Fibroblast of skin of scalp (primary cell): ENCODE measurements at places on chromosomes 11 and 22.

- peak; percentile 96 for DNase-seq
Observed at GRCh38 chr11:115504276-115505158, at the start of gene CADM1. CADM1 (minus strand) TSS chr11:115504415.

GRCh38 chr11:95387325-95387724 is 156.3 kb upstream of the SESN3 start:
- DNase-seq: no peak

- no peak for DNase-seq
Observed at GRCh38 chr11:47955061-47955755, 25.2 kb upstream of the PTPRJ start.

GRCh38 chr22:46612341-46612903 is 7.8 kb upstream of the GRAMD4 start:
- DNase-seq: no peak

DNA sequence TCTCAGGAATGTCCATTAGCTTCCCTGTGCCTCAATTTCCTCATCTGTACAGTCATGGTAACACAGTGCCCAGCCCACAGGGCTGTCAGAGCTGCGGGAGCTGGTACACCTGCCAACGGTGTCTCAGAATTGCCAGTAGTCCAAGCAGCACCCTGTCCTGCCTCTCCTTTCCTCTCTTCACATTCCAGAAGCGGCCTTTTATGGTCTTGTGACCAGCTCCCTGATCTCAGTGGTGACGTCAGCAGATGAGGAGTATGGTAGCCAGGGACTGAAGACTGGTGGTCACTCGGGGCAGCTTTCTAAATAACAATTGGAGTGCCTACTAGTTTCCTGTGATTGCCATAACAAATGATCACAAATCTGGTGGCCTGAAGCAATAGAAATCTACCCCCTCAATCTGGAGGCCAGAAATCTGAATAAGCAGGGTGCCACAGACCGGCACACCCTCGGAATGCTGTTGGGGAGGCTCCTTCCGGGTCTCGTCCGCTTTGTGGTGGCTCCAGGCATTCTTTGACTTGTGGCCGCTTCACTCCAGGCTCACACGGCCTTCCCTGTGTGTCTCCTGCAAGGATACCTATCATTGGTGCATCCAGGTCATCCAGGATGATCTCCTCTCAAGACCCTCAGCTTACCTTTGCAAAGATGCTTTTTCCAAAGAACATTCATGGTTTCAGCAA is 2.1 kb downstream of the FADD start:
- no peak for DNase-seq

DNA sequence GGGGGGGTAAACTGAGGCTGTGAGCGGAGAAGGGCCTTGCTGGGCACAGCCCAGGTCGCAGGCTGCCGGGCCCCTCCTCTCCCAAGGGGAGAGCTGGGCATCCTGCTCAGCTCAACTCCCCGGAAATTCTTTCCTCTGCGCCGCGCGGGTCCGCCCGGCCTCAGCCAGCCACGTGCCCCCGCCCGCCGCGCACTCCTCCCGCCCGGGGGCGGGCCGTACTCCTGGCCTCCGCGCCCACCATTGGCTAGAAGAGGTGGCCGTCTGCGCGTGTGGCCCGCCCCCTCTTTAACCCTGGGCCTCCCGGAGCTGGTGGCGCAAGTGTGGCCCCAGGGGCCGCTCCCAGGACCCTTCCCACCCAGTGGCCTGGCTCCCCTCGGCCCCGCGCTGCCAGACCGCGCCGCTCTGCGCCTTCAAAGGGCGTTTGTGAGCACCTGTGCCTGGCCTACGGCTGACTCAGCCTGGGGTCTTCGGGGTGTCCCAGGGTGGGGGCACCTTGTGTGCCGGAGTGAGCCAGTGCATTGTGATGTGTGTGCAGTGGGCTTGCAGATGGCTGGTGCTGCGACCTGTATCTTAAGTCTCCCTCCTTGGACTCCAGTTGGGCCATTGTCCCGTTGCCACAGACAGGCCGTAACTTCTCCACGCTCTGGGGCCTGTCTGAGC is 2.0 kb downstream of the MRGPRF start:
- DNase-seq: peak; percentile 89

DNA sequence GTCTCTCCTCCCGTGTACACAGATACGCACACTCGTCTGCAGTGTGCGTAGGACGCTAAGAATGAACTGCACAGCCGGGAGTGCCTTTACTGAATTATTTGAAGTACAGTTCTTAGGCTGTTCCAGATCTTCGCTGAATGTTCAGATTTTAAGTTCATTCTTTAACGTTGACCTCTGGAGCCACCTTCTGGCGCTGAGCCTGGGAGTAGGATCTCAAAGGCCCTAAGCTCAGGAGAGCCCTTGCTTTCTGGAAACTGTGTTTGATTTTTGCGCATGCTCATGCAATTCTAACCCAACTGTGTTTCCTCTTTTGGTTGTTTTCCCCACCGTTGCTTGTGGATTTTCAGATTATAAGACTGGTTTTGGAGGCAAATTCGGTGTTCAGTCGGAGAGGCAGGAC is 22.8 kb downstream of the CTTN start:
- no peak for DNase-seq

- DNase-seq: no peak
Observed at GRCh38 chr11:117626576-117626975, 170.4 kb downstream of the DSCAML1 start.

DNA sequence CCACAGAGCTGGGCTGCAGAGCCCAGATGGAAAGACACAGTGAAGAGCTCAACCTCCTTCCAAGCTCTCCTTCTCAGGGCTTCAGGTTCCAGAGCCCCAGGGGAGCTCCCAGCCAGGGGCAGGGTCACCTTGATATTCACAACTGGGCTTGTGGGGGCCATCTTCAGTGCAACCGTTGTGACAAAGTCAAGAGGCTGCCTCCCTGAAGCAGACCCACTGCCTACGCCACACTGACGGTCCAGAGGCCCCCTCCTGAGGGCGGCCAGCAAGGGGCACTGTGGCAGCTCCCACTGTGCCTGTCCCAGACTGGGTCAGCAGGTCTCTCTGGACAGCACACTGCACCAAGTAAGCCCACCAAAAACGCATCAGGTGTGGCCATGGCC is 84.1 kb downstream of the DGCR2 start:
- DNase-seq: no peak

GRCh38 chr11:20477418-20478090 is 90.0 kb downstream of the PRMT3 start:
- no peak for DNase-seq

DNA sequence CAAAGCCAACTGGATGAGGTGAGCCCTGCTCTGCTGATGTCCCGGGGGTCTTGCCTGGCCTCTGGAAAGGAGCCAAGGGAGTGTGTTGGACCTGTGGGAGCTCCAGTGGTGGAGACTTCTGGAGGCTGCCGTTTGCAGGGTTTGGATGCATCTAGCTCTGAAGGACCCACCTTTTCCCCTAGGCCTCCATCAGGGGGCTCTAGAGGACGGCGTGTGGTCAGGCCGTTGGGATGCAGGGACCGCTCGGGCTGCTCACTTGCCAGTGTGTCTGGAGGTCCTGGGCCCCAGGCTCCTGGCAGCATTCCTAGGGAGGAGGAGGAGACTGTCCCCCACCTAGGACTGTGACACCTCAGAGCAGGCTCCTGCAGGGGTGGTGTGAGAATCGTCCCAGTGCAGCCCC is 58.3 kb downstream of the PRDM11 start:
- no peak for DNase-seq

- peak; percentile 33 for DNase-seq
Observed at GRCh38 chr11:95788921-95789505, 569 bp downstream of the FAM76B start.

- no peak for DNase-seq
Observed at GRCh38 chr11:32388871-32389770, 46.2 kb downstream of the WT1 start.

DNA sequence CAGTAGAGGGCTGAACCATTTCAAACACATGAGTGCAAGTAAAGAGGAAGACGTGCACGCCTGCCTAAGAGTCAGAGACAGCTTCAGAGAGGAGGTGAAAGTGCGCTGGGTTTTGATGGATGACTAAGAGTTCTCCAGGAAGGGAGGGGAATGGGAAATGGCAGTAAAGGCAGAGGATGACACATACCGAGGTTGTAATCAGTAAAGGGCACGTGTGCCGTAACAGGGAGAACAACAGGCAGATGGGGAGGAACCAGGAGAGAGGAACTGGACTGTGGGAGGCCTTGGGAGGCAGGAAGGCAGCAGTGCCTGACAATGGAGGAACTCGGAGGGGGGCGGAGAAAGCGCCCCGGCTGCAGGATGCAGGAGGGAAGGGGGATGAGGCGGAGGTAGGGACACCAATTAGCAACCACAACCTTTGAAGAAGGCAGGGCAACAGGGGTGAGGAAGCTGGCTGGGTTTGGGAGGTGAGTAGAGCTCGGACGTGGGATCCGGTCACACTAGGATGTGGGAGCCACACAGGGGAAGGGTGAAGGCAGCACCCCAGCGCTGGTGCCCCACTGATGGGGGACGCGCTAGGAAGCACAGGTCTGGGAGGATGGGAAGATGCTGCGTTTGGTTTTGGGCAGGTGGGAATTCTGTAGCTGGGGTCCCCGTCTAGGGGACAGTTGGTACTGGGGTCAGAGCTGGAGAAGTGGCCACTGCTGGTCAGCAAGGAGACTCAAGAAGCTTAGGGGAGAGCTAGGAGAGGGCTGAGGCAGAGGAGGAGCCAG is 67.4 kb downstream of the SCUBE1 start:
- no peak for DNase-seq

DNA sequence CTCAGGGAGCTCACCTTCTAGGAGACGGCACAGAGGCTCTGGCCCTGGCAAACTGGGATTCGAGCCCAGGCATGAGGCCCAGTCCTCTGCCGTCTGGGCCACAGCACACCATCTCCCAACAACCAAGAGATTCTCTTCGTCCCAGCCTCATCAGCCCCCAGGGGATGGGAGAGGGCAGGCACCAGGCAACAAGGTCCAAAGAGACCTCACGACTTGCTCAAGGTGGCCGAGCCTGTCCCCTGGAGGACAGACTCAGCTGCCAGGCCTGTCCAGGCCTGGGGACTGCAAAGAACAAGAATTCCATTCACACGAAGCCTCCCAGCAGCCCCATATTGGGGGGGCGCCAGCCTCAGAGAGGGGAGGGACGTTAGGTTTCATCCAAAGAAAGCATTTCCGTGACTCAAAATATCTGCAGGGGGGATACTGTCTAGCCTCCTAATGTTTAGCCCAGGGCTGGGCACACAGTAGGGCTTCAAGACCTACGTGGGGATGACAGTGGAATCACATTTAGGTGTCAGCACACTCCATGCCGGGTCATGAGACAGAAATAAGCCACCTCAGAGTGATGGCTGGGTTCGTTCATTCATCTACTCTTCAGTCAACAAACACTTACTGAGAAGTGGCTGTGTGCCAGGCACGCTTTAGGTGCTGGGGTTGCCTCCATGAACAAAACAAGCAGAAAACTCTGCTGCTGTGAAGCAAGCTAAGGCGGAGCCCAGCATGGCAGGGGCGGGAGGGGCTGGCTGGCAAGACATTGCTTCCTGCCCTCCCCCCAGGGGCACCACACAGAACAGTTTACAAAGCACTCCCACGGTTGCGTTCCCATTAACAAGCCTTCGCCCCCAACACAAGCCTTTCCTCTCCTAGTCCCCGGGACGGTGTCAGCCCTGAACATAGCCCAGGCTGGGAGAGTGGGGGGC is 1.2 kb downstream of the CARNS1 start:
- peak; percentile 12 for DNase-seq

- no peak for DNase-seq
Observed at GRCh38 chr22:37043828-37044538, 7.6 kb upstream of the KCTD17 start.

- DNase-seq: no peak
Observed at GRCh38 chr11:42036201-42036600, 576.7 kb upstream of the LRRC4C start.

DNA sequence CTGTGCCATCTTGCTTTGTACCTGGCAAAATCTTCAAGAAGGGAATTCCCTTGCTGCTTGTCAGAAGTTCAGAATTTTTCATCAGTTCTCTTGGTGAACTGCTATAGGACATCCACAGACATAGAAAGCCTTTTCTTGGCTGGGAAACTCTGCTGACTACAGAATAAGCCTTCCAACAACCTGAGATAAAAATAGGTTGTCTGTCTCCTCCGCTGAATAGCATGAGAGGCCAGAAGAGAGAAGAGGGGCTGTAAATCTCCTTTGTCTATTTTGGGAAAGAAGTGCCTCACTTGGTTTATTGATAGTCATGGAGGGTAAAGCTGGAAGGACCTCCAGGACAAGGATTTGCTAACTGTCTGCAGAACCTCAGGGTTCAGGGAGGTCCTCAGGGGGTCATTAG is 48.2 kb downstream of the C11orf91 start:
- DNase-seq: no peak

DNA sequence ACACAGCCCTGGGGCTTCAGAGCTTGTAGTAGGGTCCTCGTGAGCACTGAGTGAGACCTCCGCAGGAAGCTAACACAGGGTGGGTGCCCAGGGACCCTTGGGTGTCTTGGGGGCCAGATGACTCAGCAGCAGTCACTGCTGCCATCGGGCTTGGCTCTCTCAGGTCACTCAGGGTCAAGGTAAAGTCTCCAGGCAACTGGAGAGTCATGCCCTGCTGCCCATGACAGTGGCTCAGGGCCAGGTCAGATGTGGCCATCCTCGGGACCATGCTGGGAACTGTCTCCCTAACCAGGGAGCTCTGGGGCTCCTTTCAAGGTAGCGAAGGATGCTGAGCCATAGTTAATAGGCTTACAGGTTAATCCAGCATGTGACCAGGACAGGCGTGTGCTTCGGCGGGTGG is 44.4 kb upstream of the SLC22A12 start:
- DNase-seq: no peak

DNA sequence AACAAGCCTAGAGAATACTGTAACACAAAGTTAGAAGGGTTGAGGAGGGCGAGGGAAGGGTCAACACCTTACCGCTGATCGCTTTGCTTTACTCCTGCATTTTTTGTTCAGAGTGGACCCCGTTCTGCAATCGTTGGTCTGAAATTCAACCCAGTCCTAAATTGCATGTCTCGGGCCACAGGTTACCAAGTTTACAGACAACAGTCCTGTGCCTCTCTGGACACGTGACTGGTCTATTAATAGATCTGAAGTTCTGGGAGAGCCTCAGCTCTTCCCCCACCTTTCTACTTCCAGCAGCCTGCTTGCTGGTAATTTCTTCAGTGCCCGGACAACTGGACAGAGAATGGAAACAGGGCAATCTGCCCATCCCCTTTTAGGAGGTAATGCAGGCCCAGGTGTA is 74.2 kb downstream of the STIM1 start:
- no peak for DNase-seq

GRCh38 chr11:46969379-46969778 is 32.8 kb downstream of the CSTPP1 start:
- DNase-seq: no peak

DNA sequence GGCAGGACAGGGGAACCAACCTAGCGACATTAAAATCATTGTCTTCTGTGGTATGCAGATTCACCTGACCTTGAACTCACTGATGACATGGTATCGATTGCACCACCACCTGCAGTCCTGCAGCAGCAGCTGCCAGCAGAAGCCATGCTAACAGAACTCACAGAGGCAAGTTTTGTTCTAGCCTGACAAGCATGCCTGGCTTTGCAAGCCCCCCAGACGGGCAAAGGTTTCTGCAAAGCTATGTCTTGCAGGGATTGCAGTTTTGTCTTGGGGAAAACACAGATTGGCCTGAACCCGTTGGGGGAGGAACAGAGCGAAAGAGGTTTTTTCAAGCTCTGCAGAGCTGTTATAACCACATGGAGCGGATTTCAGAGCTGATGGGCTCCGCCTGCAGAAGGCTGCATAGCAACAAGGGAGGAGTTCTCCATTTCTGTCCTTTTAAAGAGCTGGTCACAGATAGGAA is 221.0 kb downstream of the HIPK3 start:
- DNase-seq: no peak
